ENCODE measurements at places on chromosomes 2 and 18.
A peak's percentile ranks its signal among the peaks of the same experiment; 100 is the strongest.

GRCh38 chr18:42290318-42291307 lies 335.6 kb downstream of the PIK3C3 start:
- DNase-seq = no peak

DNA sequence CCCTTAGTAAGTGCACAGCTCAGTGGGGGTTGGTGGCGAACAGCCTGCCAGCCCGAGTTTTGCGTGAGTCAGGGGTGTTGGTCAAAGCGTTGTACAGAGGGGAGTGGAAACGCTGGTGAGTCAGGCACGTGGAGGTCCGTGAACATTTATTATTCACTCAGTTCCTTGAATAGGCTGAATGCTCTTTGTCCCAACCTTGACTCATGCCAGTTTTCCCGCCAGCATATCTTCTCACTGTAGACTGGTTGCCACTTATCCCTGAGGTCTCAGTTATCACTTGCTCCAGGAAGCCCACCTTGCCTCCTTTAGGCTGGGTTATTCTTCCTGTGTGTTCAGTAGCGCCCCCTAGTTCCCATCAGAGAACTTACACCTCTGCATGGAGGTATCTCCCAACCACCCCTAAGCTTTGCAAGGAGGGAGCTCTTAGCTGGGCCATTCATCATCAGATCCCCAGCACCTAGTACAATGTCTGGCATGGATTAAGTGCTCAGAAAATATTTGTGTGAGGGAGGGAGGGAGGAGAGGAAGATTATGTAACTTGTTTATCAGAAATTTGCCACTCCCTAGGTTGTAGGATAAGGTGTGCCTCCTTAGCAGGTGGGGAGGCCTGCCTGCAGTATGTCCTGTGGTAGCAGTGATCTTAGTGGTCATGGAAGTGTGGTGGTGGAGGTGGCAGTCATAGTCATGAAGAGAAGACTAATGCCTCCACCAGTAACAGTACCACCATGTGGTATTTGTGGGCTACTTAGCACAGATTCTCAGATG lies 72.1 kb downstream of the CABLES1 start:
- peak; percentile 22 for DNase-seq

GRCh38 chr18:74841248-74841647 lies 243.6 kb downstream of the ZNF407 start:
- no peak for DNase-seq

GRCh38 chr18:45448871-45449270 lies 166.4 kb upstream of the SLC14A2 start:
- DNase-seq = no peak

GRCh38 chr2:20115902-20116301 lies 64.5 kb upstream of the LAPTM4A start:
- DNase-seq = no peak

DNA sequence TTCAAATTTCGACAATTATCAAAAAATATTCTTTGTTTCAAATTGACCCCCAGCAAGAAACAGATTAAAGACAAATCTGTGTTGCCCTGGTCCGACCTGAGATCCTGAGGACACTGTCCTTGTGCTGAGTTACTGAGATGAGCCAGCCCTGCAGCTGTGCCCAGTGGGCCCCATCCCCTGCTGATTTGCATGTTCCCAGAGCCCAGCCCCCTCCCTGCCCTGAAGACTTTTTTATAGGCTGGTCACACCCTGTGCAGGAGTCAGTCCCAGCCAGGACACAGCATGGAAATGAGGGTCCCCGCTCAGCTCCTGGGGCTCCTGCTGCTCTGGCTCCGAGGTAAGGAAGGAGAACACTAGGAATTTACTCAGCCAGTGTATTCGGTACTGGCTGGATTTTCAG lies 31.4 kb upstream of the ZNG1B start:
- DNase-seq = no peak

DNA sequence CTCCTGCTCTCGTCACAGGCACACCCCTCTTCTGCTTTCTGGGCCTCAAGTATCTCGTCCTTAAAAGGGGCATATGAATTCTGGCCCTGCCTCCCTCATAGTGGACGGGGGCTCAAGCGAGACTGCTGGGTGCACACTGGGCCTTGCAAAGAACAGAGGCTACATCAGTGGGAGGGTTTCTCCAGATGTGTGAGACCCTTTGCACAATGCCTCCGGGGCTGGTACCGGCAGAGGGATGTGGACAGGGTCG lies 25.0 kb downstream of the CRACDL start:
- DNase-seq = no peak

DNA sequence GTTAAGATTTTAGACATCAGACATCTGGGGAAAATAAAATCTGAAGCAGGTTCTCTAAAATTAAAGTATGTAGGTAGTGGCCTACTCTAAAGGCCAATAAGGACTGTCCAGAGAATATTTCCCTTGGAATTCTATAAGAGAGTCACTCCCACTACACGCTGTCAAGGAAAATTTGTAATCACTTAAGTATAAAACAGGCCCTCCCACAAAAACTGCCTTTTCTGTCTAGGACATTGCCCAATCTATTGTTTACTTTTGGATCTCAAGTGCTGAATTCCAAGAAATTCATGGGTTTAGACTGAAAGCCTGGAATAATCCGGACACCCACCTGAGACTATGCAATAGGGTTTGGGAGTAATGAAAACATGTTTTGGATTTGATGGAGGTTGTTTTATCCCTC lies 1.7 kb upstream of the SRBD1 start:
- peak; percentile 42 for DNase-seq

GRCh38 chr18:901761-902160 lies 2.9 kb upstream of the ADCYAP1 start:
- no peak for DNase-seq

Data from epithelial cell of esophagus (primary cell).